Progenitor cell of endocrine pancreas (in vitro differentiated cells): ENCODE measurements at places on chromosomes 16 and 17.

- no peak overlapping the region for H3K27ac ChIP-seq
- no peaks in the 10 kb centered on the region for H3K36me3 ChIP-seq
- H3K27me3 ChIP-seq = peaks cover 12% of the 10 kb centered on the region
Observed at GRCh38 chr16:5607169-5607568, 509.6 kb upstream of the EEF2KMT start.

- DNase-seq = no peak
- H3K27me3 ChIP-seq = peaks cover 62% of the 10 kb centered on the region
- no peak overlapping the region for H3K27ac ChIP-seq
- H3K4me1 ChIP-seq = no peaks in the 10 kb centered on the region
Observed at GRCh38 chr16:55713103-55713502, 57.3 kb downstream of the SLC6A2 start.

GRCh38 chr17:51830886-51831285, 327.6 kb downstream of the CA10 start:
- peaks cover 2% of the 10 kb centered on the region for H3K27me3 ChIP-seq
- no peak overlapping the region for H3K27ac ChIP-seq
- H3K4me1 ChIP-seq = peaks cover 2% of the 10 kb centered on the region
- no peak for DNase-seq
- no peak overlapping the region for H3K4me3 ChIP-seq

GRCh38 chr17:50328363-50329325, 17.3 kb upstream of the XYLT2 start:
- peaks cover 27% of the 10 kb centered on the region for H3K27me3 ChIP-seq
- DNase-seq = no peak
- no peak overlapping the region for H3K4me3 ChIP-seq
- H3K27ac ChIP-seq = no peak overlapping the region
- no peaks in the 10 kb centered on the region for H3K36me3 ChIP-seq
- H3K4me1 ChIP-seq = peaks cover 6% of the 10 kb centered on the region

DNA sequence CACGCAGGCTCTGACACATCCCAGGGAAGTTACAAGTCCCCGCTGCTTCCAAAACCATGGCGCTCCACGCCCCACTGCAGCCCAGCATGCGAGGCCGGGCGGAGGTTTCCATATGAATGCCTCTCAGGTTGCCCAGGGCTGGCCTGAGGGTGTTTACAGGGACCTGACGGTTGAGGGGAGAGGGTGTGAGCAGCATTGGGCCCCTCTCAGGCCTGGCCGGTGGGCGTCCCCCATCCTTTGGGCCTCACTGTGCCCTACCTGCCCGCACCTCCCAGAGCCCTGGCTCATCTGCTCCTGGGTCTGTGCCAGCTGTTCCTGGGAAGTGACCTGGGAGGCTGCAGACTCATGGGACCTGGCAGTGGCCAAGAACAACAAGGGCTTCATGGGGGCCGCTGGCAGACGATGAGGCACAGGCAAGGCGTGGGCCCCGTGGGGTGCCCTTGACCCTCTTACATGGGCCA, 173.5 kb downstream of the C16orf95 start:
- H3K27me3 ChIP-seq = no peaks in the 10 kb centered on the region
- H3K36me3 ChIP-seq = no peaks in the 10 kb centered on the region
- no peaks in the 10 kb centered on the region for H3K4me1 ChIP-seq
- H3K27ac ChIP-seq = no peak overlapping the region
- no peak overlapping the region for H3K4me3 ChIP-seq

- H3K4me3 ChIP-seq = no peak overlapping the region
- peak overlapping the region; percentile 64 for H3K27ac ChIP-seq
- H3K4me1 ChIP-seq = peaks cover 6% of the 10 kb centered on the region
- no peak for DNase-seq
Observed at GRCh38 chr16:89704281-89704680, 2.8 kb upstream of the SPATA2L start.

DNA sequence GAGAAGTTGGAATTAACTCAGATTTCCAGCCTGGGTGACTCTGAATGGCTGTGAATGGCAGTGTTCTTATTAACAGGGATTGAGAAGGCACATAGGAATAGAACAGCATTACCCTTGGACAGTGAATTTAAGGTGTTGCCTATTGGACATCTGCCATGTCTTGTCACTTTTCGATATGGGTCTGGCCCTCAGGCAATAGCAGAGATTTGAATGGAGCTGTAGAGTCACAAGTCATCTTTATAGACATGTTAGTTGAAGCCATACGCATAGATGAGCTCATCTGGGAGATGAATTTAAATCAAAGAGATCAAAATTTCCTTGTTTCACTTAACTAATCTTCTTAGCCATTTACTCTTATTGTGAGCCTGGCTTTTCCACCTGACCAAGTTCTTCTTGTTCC, 14.9 kb upstream of the DHRS11 start:
- DNase-seq = no peak
- H3K4me3 ChIP-seq = no peak overlapping the region
- H3K27ac ChIP-seq = no peak overlapping the region
- H3K4me1 ChIP-seq = no peaks in the 10 kb centered on the region

- peaks cover 7% of the 10 kb centered on the region for H3K27me3 ChIP-seq
- H3K4me1 ChIP-seq = peaks cover 16% of the 10 kb centered on the region
- peak; percentile 55 for DNase-seq
Observed at GRCh38 chr17:4576729-4577322, 7.5 kb upstream of the SMTNL2 start.

GRCh38 chr17:33603789-33604188, 310.7 kb upstream of the ASIC2 start:
- no peak overlapping the region for H3K4me3 ChIP-seq
- no peak for DNase-seq
- H3K4me1 ChIP-seq = no peaks in the 10 kb centered on the region
- peaks cover 28% of the 10 kb centered on the region for H3K27me3 ChIP-seq
- no peak overlapping the region for H3K27ac ChIP-seq
- H3K36me3 ChIP-seq = no peaks in the 10 kb centered on the region

GRCh38 chr17:68449021-68449739, 8.1 kb downstream of the WIPI1 start:
- peaks cover 23% of the 10 kb centered on the region for H3K4me1 ChIP-seq
- H3K27me3 ChIP-seq = no peaks in the 10 kb centered on the region
- no peak overlapping the region for H3K4me3 ChIP-seq
- no peak for DNase-seq
- peaks cover 24% of the 10 kb centered on the region for H3K36me3 ChIP-seq

DNA sequence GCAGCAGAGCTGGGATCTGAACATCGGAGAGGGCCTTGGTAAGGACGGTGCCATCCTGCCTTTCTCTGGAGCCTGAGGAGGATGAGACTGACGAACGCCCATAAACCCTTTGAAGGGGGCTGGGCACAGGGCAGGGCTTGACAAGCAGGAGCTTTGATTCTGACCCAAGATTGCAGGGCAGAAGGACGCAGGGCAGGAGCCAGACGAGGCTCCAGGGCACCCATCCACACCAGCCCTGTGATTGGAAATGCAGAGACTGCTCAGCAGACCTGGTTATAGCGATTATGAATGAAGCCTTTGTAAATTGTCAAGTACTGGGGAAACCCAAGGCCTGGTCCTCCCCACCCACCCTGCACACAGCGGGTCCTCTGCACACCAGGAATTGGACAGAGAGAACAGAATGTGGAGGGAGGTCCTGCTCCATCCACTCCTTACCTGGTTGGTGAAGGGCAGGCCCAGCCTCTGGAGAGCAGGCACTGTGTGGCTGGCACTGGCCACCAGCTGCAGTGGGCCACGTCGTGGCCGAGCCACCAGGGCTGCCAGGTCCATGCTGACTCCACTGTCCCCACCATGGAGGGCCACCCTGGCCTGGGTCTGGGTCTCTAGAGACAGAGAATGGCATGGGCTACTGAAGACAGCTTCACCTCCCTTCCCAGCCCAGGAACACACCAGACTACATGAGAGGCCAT, 68.8 kb downstream of the RMI2 start:
- no peaks in the 10 kb centered on the region for H3K4me1 ChIP-seq
- DNase-seq = no peak
- no peak overlapping the region for H3K4me3 ChIP-seq

GRCh38 chr17:19558946-19559345, 25.3 kb downstream of the SLC47A1 start:
- no peak overlapping the region for H3K4me3 ChIP-seq
- H3K36me3 ChIP-seq = peaks cover 5% of the 10 kb centered on the region
- H3K27ac ChIP-seq = no peak overlapping the region
- peaks cover 17% of the 10 kb centered on the region for H3K27me3 ChIP-seq
- no peak for DNase-seq

GRCh38 chr17:38608648-38609047, 2.9 kb upstream of the SRCIN1 start:
- H3K27ac ChIP-seq = no peak overlapping the region
- H3K4me3 ChIP-seq = no peak overlapping the region
- H3K36me3 ChIP-seq = no peaks in the 10 kb centered on the region
- peaks cover 8% of the 10 kb centered on the region for H3K4me1 ChIP-seq
- DNase-seq = no peak

DNA sequence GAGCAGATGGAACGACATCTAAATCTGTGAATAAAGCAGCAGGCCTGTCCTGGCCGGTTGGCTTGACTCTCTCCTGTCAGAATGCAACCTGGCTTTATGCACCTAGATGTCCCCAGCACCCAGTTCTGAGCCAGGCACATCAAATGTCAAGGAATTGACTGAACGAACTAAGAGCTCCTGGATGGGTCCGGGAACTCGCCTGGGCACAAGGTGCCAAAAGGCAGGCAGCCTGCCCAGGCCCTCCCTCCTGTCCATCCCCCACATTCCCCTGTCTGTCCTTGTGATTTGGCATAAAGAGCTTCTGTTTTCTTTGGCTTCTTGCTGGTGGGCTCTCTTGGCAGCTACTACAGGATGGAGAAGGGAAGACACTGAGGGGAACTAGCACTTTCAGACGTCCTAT, 4.1 kb upstream of the RSAD1 start:
- peaks cover 9% of the 10 kb centered on the region for H3K4me1 ChIP-seq
- H3K27me3 ChIP-seq = peaks cover 13% of the 10 kb centered on the region
- DNase-seq = no peak
- H3K4me3 ChIP-seq = no peak overlapping the region

DNA sequence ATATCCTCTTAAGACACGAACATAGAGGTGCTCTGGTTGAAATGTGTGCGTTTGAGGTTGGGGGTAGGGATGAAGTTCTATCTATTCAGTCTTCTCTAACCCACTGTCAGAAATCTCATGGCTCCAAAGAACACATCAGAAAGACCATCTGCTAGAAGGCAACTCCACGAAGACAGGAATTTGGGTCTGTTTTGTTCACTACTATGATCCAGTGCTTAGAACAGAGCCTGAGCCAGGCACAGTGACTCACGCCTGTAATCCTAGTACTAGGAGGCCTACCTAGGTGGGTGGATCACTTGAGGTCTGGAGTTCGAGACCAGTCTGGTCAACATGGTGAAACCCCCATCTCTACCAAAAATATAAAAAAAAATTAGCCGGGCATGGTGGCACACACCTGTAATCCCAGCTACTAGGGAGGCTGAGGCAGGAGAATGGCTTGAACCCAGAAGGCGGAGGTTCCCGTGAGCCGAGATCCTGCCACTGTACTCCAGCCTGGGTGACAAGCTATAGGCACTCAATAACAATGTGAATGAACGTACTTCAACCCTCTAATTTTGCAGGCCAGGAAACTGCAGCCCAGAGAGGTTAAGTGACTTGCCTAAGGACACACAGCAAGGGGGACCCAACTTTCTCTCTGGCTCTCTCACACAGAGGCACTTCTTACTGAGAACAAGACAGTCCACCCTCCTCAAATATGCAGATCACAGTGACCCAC, 2.3 kb downstream of the CASKIN2 start:
- no peak for DNase-seq
- peak overlapping the region; percentile 83 for H3K4me3 ChIP-seq
- peaks cover 7% of the 10 kb centered on the region for H3K36me3 ChIP-seq
- H3K4me1 ChIP-seq = peaks cover 24% of the 10 kb centered on the region
- no peak overlapping the region for H3K27ac ChIP-seq
- no peaks in the 10 kb centered on the region for H3K27me3 ChIP-seq

- H3K36me3 ChIP-seq = no peaks in the 10 kb centered on the region
- no peaks in the 10 kb centered on the region for H3K4me1 ChIP-seq
- H3K27me3 ChIP-seq = no peaks in the 10 kb centered on the region
Observed at GRCh38 chr17:81150377-81151077, 14.8 kb upstream of the PVALEF start.

GRCh38 chr16:49094471-49094870, 187.2 kb downstream of the CBLN1 start:
- no peak for DNase-seq
- H3K27ac ChIP-seq = no peak overlapping the region
- peaks cover 30% of the 10 kb centered on the region for H3K27me3 ChIP-seq
- H3K4me3 ChIP-seq = no peak overlapping the region
- H3K4me1 ChIP-seq = peaks cover 4% of the 10 kb centered on the region

DNA sequence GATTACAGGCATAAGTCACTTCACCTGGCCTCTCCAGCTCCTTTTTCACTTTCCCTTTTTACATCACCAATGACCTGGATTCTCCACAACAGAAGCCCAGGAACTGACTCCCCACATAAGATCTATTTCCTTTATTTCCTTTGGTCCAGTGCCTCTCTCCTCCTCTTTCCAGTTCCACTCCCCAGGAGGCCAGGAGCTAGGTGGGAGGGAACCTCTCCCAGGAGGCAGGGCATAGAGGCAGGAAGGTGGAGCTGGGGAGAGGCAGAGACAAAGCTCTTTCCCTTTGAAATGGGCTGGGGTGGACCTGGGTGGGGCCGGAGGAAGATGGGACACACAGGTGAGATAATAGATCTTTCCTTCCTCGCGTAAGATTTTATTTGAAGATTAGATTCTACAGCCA, 318.3 kb upstream of the TNRC6C start:
- no peak overlapping the region for H3K4me3 ChIP-seq
- peaks cover 63% of the 10 kb centered on the region for H3K27me3 ChIP-seq
- H3K27ac ChIP-seq = no peak overlapping the region
- H3K36me3 ChIP-seq = no peaks in the 10 kb centered on the region
- H3K4me1 ChIP-seq = no peaks in the 10 kb centered on the region

DNA sequence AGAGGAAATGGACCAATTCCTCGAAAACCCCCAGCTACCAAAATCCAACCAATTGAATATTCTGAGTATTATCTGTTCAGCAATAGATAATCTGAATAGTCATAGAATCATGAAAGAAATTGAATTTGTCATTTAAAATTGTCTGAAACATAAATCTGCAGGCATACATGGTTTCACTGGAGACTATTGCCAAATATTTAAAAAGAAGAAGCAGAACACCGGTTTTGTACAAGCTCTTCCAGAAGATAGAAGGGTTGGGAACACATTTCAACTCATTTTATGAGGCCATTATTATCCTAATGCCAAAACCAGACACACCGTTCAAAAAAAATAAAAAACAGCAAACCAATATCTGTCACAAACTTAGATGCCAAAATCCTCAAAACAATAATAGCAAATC, 195.5 kb downstream of the RPTOR start:
- H3K4me3 ChIP-seq = no peak overlapping the region
- no peaks in the 10 kb centered on the region for H3K27me3 ChIP-seq
- no peak for DNase-seq
